Activated CD4-positive, CD25-positive, alpha-beta regulatory T cell (primary cell): ENCODE measurements at places on chromosomes 1 and 21.

DNA sequence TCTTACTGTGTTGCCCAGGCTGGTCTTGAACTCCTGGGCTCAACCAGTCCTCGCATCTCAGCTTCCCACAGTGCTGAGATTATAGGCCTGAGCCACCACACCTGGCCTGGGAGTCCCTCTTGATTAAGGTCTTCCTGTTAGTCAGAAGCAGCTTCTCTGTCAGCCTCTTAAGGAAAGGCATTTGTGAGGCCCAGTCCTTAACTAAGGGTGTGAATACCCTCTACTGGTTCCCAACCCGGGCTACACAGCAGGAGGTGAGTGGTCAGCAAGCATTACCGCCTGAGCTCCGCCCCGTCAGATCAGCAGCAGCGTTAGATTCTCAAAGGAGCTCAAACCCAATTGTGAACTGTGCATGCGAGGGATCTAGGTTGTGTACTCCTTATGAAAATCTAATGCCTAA lies 117.2 kb downstream of the DYRK1A start:
- no peak for DNase-seq

- no peak for DNase-seq
Measured at GRCh38 chr1:206796116-206796515, 23.8 kb upstream of the IL10 start.

DNA sequence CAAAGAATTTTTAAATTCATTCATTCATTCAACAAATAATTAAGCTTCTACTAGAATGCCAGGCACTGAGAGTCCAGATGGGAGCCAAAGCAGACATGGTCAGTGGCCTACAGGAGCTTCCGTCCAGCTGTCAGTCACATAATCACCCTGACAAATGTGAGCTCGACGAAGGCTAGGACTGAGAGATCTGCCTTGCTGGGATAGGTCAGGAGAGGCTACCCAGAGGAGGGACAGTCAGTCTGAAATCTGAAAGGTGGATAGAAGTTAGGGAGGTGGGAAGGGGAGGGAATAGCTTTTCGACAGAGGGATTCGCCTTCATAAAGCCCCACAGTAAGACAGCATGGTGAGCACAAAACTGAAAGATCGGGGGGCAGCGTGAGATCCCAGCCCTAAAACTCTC lies 8.3 kb downstream of the EPHX1 start:
- DNase-seq: no peak

DNA sequence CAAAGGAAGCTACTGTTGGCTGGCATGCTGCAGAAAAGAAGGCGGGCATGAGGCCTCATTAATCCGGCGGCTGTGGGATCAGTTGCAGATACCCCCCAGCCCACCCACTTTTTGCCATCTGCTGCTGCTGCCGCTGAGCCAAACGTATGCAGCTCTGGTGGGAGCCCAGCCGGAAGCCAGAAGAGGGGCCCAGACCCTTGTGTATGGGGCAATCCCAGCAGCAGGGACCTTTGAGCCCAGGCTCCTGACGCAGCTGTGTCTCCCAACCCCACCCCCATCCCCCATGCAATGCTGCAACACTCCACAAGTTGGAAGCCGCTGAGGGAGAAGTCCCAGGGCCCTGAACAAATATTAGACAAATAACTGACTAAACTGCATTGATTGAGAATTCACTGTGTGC lies 106.0 kb downstream of the ELAVL4 start:
- DNase-seq: no peak

- DNase-seq: no peak
Measured at GRCh38 chr1:33338440-33339211, 17.7 kb upstream of the A3GALT2 start.

DNA sequence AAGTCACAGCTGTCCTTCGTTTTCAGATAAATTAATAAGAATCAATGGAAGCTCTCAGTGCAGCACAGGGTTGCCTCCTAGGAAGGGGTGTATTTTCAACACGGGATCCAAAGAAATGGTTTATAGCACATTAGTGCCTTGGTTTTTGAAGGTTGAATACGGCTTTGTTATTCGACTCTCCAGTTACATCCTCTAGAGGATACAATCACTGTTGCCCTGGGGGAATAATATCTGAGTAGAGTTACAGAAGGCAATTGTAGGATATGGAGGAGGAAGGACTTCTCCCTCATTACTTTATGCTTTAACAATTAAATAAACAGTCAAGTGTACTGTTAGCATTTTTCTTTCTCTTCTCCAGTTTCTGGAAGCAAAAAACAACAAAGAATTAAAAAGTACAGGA lies 14.3 kb upstream of the ZNF326 start:
- DNase-seq: no peak

- no peak for DNase-seq
Measured at GRCh38 chr21:40120940-40121575, 253.8 kb downstream of the PCP4 start.

DNA sequence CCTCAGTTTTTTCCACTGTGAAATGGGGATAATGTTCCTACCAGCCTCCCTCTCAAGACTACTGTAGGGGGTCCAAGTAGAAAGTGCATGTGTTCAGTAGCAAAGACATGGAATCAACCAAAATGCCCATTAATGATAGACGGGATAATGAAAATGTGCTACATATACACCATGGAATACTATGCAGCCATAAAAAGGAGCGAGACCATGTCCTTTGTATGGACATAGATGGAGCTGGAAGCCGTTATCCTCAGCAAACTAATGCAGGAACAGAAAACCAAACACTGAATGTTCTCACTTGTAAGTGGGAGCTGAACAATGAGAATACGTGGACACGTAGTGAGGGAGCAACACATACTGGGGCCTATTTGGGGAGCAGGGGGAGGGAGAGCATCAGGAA lies 6.1 kb upstream of the ZNF362 start:
- DNase-seq: no peak

DNA sequence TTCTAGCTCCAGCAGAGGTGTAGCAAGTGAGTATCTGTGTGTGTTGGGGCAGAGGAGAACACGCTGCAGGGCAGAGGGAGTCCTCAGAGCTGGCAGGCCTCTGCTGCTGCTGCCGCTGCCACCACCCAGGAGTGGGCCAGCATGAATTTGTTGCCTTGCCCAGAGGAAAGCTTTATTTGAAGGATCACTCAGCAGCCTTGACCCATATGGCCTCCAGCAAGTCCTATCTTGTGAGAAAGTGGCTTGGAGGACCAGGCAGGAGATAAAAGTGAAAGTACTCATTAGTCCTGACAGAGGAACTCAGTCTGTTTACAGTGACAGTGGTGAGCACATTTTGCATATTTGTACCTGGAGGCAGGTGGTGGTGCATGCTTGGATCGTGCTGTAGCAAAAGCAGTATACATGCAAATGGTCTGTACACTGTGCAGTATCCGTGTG lies 3.1 kb downstream of the TRAF5 start:
- no peak for DNase-seq

GRCh38 chr1:189275796-189276195 lies 1201.9 kb downstream of the BRINP3 start:
- no peak for DNase-seq

DNA sequence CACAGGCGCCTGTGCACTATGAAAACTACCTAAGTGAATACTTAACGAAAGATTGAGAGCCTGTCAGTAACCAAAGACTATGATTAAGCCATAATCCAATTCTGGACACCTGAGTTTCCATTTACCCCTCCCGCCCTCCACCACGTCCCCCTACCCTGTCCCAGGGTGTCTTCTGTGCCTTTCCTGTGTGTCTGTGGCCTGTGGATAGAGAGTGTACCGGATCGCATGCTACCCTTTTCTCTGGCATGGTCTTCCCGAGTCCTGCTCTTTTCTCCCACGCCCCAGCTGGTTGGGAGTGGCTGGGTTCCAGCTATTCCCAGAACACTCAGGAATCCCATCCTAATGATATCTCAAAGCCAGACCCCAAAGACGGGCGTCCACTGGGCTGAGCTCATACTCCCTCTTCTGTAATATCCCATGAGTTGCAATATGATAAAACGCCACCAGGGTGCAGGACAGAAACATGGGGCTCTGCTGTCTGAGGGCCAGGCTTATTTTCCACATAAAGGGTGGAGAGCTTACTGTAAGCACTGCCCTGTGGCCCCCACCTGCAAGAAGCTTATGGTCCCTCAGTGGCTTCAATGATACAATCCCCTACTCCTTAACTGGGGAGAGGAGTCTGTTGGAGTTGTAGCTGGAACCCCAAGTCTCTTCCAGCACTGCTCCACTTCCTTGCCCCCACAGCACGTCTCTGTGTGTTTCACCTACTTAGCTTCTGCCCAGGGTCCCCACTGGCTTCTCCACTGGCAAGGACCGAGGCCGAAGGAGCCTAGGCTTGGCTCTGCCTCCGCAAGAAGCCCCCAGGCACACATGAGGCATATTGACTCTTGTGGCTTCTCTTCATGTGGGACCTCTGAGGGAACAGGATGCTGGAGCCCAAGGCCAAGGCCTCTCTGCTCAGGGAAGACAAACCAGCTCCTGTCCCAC lies 17.6 kb upstream of the ALX3 start:
- DNase-seq: no peak

DNA sequence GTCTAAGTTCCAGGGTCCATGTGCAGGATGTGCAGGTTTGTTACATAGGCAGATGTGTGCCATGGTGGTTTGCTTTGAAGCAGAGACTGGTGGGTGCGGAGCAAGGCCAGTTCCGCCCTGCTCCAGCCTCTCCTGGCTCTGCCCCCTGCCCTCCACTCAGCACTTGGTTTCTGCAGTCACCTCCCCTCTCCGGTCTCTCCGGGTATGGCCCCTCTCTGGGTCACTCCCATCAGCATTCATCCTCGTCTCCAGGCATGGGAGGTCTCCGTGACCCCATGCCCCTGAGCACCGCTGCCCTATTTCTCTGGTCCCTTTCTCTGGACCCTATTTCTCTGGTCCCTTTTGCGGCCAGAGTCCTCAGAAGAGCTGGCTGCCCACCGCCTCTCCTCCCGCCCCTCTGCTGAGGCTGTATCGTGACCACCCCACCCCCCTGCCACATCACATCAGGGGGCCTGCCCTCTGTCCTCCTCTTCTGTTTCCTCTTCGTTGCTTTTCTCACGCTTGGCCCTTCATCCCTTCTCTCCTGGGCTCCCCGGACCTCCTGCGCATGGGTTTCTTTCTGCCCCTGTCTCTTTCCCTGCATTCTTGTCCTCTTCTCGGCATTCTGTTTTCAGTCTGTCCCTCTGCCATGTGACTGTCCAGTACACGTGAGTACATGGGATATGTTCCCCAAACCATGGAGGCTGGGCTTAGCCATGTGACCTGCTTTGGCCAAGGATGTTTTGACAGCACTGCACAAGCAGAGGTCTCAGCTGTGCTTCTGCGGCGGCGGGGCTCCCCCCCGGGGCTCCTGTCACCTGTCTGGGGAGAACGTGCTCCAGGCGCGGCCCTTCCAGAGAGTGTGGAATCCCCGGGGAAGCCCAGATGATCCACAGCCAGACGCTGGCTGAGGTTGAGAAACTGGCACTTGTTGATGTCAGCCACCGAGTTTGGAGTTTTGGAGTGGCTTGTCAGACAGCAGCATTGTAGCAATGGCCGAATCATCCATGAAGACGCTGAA lies 54.4 kb upstream of the C1orf174 start:
- DNase-seq: no peak

DNA sequence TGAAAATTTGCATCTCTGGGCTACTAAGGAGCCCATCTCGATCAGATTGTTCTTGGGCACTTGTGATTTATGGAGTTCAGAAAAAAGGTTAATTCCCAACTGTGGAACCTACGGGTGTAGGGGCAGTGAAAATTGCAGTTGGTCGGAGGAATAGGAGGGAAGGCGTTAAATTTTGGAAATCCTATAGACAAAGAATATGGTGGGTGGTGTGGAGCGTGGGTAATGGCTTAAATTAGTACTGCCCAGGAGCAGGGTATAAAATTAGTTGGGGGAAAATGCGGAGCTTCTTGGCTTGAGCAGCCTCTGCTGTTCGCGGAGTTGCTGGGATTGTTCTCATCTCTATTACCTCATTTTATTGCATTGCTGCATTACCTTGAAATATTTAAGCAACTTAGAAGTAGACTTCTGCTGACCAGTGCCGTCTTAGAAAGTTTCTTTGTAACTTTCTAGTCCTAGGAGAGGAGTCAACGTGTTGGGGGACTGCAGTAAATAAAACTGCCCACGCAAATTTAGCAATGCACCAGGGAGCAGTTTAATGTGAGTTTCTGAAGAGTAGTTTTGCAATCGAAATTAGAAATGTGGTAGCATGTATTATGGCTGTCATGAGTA lies 514 bp downstream of the S1PR1 start:
- DNase-seq: no peak

GRCh38 chr1:106517224-106517623 lies 539.2 kb upstream of the PRMT6 start:
- DNase-seq: no peak

- no peak for DNase-seq
Measured at GRCh38 chr1:206465951-206466350, 4.3 kb upstream of the IKBKE start.

DNA sequence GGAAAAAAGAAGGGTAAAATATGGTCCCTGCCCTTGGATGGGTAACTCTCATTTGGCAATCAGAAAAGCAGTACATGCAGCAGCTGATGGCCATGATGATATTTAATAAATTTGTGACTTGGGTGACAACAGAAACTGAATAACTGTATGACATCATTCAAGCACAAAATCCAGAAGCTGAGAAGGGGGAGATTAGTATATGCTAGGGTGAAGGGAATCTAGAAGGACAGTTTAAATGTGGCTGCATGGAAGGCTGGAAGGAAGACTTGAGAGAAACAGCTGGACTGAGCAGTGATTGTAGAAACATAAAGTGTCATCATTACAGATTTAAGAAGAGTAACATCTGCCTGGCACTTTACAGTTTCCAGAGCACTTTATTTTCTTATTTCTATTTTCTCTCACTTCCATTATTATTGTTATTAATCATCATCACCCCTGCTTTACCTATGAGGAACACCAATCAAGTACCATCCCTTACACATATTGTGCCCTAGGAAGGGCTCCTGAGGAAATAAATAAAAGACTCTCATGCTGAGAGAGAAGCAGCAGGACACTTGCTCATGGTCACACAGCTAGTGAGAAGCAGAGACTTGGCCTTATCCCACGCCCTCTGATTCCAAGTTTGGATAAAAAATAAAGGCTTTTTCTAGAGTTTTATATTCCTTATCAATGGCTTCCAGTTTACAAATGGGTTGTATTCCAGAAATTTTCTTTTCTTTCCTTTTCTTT lies 207.2 kb downstream of the PBX1 start:
- DNase-seq: no peak

GRCh38 chr1:43600033-43601020 lies 49.6 kb upstream of the KDM4A start:
- no peak for DNase-seq

- DNase-seq: no peak
Measured at GRCh38 chr1:112388436-112388835, 7.6 kb upstream of the CTTNBP2NL start.

- DNase-seq: no peak
Measured at GRCh38 chr21:27132266-27132665, 165.4 kb upstream of the ADAMTS5 start.

- DNase-seq: no peak
Measured at GRCh38 chr21:31902438-31902837, 29.6 kb downstream of the HUNK start.
